ENCODE measurements at places on chromosomes 3 and 15.

DNA sequence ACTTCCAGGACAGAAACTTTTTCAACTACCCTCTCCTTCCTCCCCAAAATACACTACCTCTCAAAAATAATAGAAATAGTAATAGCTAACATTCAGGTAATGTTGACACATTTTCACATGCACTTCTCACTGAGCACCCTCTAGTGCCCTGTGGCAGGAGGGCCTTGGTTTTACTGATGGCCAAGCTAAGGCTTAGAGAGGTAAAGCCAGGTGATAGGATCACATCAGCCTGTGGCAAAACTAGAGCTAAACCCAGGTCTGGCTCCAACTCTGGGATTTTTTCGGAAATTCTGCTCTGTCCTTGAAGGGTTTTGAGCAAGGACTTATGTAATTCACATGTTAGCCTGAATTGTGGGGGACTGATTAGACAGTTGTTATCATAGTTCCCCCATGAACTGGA is 922 bp upstream of the TAMM41 start:
- no peak for DNase-seq

DNA sequence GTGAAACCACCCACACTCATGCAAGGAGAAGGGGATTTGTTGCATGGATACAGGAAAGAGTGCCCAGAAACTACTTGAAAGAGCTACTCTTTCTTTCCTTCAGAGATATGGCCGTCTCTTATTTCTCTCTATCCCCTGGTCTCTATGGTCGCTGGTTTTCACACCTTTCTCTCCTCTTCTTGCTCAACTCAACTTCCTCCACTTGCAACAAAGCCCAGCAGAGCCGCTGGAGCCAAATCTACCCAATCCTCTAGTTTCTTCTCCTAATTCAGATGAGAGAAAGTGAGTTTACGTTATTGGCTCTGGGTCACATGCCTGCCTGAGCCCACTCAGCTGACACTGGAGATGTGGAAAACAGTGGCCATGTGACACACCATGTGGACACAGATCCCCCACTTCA is 215.2 kb downstream of the OSBPL10 start:
- DNase-seq: no peak

DNA sequence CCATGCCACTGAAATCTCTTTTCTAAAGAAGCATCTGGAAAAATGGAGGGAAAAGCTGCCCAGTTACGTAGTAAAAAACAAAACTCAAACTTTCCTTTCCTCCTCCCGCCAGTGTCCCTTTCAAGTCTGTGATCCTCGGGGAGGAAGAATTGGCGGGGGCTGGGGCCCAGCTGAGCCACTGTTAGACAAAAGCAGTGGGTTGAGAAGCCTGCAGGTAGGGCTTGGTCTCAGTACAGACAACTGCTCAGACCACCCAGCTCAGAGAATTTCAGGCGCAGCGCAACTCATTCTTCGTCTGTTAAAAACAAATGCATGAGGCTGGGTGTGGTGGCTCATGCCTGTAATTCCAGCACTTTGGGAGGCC is 117.1 kb downstream of the MYLK start:
- no peak for DNase-seq

DNA sequence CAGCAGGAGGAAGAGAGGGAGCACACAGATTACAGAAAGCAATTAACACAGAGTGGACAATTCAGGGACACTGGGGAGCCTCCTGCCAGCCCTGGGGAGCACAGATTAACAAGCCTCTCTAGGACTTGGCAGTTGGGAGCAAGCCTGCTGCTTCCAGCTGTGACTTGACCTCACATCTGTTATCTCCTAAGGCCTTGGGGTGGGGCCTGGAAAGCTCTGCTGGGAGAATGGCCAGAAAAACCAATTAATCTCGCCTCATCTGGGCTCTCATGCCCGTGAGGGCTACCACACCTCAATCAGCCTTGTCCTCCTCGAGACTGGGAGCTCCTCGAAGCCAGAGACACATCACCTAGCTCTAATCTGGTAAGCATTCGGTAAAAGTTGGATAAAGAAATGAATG is 39.1 kb downstream of the SEMA5B start:
- no peak for DNase-seq

DNA sequence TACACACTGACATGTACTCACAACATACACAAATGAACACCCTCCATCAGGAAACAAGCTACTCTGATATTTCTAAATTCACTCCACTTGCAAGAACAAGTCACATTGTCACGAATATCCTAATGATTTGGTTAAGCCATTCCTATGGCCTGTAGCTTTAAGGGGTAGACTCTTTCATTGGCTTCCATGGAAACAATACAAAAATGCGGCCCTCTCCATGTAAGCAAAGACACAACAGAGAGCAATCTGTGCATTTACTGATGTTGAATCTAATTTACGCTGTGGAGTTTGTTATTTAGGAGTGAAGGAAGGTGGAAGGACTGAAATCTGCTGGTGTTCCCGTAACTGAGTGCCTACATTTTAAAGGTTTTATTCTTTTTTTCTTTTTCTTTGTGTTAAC is 114.5 kb downstream of the FMN1 start:
- DNase-seq: no peak

DNA sequence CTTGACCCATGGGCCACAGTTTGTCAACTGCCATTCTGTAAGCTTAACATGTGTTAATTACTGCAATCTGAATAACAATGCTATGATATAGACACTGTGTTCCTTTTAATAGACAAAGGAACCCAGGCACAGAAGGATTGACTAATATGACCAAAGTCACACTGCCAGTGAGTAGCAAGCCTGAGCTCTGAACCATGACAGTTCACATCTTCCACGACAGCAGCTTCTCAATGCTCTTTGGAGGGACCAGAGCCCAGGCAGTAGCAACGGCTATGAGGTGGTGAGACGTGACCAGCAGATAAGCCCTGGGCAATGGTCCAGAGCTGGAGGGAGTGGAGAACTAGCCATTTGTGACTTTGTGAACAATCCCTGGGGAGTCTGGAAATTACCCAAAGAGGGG is 19.4 kb downstream of the CA12 start:
- DNase-seq: no peak

DNA sequence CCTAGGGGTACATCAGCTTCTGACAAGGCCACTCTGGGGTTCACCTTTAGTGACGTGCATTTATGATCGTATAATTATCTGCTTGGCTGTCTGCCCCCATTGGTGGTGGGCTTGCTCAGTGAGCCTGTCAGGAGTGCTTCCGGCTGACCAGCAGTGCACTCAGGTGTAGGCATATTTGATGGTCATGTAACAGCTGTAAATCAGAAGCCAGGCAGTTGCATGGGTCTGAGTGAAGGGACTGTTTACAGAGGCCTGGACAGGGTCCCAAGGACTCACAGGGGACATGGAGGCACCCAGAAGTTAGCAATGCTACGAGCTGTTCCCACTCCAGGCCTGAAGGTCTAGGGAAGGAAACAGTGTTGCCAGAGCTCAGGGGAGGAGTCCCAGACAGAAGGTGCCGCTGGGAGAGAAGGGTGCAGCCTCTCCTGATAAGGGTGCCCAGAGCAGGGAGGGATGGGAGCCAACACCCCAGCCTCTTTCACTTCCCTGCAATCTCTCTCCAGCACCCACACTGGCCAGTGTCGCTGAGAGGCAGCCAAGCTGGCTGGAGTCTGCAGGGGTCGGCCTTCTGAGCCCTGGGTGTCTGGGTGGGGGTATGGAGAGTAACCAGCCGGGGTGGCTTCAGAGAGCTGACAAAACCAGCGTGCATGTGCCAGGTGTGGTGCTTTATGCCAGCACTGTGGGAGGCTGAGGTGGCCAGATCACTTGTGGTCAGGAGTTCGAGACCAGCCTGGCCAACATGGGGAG is 61.3 kb upstream of the PRR23E start:
- DNase-seq: no peak

DNA sequence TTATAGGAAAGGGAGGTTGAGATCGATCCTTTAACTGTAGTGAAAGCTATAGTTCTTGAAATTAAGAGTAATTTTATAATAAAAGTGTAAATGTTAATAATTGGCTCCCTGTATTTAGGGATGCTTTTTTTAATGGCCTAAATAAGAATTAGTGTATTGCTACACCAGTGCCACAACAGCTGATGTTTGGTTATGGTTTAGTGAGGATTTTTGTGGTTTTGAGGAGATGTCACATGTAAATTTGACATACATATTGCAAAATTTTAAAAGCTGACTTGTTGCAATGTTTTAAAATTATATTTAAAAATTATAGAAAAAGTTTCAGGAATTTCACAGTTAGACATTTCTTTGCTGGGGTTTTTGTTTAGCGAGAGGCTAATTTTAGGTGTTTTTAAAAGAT is 3.9 kb downstream of the TSC22D2 start:
- DNase-seq: no peak

DNA sequence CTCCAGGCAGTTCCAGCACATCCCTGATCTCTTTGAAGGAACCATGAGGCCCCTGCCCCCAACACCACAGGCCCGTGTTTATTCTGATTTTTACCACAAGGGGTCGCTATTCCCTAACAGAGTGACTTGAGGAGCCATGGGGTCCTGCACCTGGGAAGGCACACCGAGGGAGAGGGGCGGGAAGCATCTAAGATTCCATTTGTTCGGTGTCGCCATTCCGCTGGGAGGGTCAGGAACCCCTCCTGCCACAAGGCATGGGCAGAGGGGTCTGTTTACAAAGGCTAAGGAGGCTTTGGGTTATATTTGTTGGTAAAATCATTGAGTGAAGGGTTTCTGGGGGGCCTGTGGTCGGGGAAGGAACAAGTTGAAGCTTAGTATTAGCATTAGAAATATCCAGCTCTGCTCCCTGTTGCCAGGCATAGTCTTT is 77.1 kb downstream of the WDR76 start:
- no peak for DNase-seq

GRCh38 chr3:195582947-195583346 is 793 bp downstream of the APOD start:
- DNase-seq: no peak

DNA sequence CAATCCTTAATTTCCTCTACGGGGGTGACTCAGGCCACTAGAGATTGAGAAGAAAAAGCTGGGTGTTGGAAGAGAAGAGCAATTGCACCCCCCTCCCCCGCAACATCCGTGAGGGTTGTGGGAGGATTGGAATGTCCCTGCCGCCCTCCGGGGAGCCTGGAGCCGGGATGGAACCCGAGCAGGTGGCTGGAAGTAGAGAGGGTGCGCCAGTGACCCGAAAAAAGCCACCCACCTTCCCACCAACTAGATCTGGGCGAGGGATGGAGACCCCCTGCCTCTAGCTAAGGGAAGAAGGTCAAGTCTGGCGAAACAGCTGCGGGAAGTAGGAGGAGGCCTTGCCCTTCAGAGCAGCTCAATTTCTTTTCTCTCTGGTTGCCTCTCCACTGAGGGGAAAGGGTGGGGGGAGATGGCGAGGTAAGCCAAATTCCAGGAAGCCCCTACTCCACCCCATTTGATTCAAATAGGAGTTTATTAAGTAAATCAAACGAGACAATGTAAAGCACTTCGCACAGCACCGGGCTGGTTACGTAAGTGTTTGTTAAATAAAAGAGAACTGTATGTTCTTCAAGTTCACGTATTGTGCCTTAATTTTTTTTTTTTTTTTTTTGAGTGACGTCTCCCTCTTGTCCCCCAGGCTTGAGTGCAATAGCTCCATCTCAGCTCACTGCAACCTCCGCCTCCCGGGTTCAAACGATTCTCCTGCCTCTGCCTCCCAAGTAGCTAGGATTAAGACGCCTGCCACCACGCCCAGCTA is 1.1 kb upstream of the WWTR1 start:
- DNase-seq: peak; percentile 51

GRCh38 chr15:35810007-35810406 is 264.0 kb upstream of the DPH6 start:
- DNase-seq: no peak

DNA sequence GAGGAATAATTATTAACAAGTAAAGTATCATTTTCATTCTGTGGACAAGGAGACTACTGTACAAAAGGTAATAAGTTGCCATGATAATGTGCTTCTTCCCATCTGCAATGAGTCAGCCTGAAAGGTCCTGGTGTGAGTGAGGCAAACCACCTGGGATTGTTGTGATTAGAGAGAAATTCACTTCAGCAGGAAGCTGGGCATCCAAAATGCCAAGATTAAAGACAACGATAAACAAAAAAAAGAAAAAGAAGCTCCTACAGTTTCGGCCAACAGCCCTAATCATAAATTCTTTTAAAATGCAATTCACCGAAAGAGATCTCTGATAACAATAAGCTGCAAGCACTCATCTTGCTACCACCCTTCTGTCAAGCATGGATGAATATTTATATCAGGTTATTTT is 507.8 kb downstream of the TUSC7 start:
- DNase-seq: no peak

DNA sequence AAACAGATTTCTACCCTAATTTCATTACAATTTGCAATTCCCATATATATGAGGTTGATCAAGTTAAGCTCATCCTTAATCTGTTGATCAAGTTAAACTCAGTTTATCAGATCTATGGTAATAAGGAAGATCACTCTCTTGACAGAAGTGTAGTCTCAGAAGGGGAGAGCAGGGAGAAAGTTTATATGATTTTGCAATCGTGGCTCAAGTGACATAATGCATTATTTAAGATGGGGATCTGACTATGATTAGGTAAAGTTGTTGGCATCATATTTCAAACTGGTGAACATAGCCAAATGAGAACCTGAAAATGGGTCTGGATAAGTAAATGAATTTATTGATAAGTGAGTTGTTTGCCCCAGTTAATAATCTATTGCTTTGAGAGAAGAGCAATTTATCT is 995.3 kb downstream of the OTOL1 start:
- DNase-seq: no peak

GRCh38 chr3:133926736-133927539 is 31.3 kb upstream of the RAB6B start:
- no peak for DNase-seq

DNA sequence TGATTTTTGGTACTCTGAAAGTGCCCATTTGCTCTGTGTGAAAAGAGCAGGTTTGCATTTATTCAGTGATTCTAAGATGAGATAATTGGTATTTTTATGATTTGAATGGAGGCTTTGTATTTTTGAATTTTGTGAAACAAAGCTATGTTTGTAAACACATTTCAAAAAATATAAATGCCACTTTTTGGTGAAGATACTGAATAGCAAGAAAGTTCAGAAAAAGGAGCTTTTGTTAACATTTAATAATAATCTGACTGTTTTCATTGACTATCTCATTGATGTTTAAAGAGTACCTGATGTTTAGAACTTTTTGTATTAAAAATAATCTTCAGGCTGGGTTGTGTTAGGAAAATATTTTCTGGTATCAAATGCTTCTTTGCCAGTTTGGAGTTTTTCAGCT is 23.7 kb downstream of the TCF12 start:
- DNase-seq: no peak

- no peak for DNase-seq
Measured at GRCh38 chr3:11610044-11610671, 33.6 kb downstream of the VGLL4 start.

- no peak for DNase-seq
Measured at GRCh38 chr3:197554196-197554561, 1.6 kb downstream of the BDH1 start.

GRCh38 chr3:67415511-67415910 is 238.9 kb downstream of the SUCLG2 start:
- no peak for DNase-seq

Data from GOT3 (cell line).